Neuronal stem cell (in vitro differentiated cells): ENCODE measurements at places on chromosomes 12 and 14.

DNA sequence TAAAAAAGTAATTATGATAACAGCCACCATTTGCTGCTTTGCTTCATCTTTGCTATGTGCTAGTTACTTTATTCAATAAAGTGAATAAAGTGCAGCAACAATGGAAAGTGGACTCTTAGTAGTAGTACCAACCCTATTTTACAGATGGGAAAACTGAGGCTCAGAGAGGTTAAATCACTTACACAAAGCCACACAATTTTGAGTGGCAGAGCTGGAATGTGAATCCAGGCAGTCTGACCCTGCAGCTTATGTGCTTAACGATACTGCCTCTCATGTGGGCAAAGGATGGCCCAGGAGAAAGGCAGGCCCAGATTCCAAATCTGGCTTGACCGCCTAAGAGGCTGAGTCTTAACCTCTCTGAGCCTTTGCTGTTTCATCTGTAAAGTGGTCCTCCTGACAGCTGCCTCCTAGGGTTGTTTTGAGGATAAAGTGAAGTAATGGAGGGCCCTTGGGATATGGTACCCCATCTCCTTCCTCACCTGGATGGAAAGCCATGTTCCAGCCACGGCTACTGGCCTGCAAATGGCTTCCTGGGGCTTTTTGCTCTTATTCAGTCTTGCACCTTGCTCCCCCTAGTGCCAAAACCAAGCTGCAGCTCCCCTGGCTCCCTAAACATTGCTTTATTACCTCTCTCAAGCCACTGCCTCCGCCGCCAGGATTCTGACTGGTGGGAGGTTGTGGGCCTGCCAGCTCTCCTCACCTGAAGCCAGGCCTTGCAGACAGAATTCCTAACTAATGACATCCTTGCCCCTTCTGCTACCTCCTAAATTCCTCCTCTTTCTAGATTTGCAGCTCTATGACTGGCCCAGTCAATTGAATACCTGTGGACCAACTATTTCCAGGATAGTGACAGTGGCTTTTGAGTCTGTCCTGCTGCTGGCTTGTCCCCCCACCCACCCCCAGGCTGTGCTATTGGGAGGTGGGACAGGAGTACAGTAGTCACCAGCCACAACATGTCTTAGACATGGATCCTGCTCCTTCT lies 283.3 kb upstream of the PWP1 start:
- DNase-seq = peak; percentile 44

DNA sequence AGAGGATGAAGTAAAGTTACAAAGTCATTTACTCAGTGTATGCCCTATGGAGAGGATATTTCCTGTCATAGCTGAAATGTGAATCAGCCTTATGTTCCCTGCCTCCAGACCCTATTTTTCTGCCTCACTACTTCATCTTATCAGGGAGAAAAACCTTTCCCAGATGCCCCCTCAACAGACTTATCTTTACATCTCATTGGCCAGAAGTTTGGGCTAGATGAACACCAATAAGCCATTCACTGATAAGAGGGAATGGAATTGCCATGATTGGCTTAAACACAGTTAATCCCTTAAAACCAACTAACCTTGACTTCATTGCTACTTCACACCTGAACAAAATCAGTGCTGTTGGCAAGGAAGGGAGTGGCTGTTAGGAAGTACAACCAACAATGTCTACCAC lies 40.1 kb downstream of the CREBL2 start:
- no peak for DNase-seq

DNA sequence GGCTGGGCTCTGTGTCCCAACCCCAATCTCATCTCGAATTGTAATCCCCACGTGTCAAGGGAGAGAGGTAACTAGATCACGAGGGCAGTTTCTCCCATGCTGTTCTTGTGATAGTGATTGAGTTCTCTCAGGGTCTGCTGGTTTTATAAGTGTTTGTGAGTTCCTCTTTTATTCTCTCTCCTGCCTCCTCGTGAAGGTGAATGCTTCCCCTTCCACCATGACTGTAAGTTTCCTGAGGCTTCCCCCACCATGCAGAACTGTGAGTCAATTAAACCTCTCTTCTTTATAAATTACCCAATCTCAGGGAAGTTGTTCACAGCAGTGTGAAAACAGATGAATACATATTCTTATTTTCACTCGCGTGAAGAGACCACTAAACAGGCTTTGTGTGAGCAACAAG lies 148.2 kb downstream of the TMEM30B start:
- DNase-seq = no peak

GRCh38 chr14:55180434-55180833 lies 11.0 kb downstream of the DLGAP5 start:
- no peak for DNase-seq

DNA sequence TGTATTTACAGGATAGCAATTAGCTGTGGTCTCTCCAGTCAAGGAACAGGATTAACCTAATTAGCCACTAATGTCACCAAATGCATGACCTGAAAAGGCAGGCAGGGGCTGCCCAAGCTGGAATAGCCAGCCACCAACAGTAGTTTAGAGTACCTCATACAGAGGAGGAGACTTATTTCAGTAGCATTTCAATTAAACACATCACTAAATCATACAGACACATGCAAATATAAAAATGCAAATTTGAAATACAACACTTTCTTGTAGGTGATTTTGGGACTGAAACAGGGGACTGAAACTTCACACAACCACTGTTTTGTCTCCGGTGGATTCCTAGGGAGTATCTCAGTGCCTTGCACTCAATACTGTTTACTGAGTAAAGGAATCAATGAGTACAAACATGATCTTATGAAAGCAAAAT lies 636 bp upstream of the IFNG-AS1 start:
- peak; percentile 12 for DNase-seq

DNA sequence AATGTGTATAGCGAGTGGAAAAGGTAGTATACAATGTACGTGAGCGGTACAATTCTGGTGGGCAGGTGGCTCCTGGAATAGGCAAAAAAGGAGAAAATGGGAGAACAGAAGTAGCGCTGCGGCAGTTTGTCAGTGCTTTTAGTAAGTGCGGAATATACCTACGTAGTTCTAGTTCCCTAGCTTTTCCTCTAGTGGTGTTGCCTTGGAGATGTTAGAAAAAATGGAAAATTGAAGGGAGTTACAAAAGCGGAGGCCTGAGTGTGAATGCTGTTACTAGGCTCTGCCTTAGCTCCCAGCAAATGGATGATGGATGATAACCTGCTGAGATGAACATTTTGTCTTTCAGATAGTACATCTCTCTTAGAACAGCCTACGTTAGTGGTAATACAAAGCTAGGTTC lies 1.1 kb downstream of the TTC8 start:
- no peak for DNase-seq

- DNase-seq = no peak
Observed at GRCh38 chr12:102182635-102183034, 15.0 kb downstream of the PMCH start.

GRCh38 chr14:101851736-101852405 lies 90.4 kb downstream of the PPP2R5C start:
- no peak for DNase-seq

GRCh38 chr12:55816881-55817344 lies 611 bp downstream of the SARNP start:
- no peak for DNase-seq

GRCh38 chr12:77725611-77726010 lies 105.1 kb upstream of the NAV3 start:
- DNase-seq = no peak

DNA sequence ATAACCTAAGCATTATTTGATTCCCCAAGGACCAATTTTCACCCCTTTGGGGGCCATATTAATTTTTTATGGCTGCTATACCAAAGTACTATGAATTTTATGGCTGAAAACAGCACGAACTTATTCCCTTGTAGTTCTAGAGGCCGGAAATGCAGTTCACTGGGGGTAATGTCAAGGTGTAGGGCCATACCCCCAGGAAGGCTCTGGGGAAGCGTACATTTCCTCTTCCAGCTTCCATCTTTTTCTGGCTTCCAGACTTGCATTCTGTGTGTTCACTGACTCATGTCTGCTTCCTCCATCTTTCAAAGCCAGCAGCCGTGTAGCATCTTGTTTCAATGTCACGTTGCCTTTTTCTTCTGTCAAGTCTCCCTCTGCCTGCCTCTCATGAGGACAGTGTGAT lies 133.5 kb downstream of the BICD1 start:
- no peak for DNase-seq

DNA sequence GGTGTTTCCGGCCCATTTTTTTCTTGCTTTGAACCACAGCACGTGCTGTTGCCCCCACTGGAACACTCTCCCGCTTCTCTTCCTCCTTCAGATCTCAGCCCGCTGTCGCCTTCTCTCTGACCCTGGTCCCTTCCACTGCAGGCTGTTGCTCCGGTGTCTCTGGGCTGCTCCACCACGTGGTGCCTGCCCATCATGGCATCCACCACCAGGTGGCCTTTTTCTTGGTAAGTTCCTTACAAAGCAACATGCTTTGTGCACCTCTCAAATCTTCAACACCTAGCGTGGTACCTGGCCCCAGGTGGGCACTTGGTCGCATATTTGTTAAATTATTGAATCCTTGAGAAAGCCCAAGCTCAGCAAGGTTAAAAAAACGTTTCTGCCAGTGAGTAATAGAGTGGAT lies 19.1 kb downstream of the TUNAR start:
- no peak for DNase-seq

DNA sequence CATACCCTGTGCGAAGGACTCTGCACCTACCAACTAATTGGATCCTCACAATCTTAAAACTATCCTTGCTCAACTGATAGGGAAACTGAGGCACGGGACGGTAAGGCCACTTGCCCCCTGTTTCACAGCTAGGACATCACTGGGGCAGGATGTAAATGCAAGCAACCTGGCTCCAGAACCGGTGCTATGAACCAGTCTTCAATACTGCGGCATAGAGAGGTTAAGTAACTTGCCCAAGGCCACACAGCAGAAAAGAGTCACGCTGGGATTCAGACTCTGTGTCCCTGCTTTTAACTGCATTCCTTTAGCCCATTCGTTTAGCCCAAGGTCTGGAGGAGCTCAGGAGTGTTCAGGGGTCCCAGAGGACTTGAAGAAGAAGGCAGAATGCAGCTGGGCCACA lies 76.1 kb downstream of the NCOR2 start:
- no peak for DNase-seq

GRCh38 chr12:45509187-45509586 lies 220.3 kb upstream of the ARID2 start:
- no peak for DNase-seq

DNA sequence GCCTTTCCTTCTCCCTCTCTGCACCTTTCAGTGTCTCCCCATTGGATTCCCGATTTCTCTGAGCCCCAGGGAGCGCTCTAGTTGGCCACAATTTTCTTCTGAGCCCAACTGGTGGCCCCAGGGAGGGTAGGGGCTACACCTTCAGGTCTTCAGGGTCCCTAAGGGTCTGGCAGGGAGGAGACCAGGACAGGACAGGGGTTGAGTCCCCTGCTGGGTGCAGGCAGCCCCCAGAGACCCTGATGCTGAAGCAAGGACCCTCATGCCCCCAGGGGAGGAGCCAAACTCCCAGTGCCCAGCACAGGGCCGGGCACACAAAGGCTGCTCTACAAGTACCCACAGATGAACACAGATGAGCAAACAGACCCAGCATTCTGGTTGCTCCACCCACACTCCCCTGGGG lies 12.7 kb downstream of the FOXN4 start:
- DNase-seq = no peak

GRCh38 chr12:43964033-43964432 lies 128.2 kb downstream of the TMEM117 start:
- no peak for DNase-seq

- no peak for DNase-seq
Observed at GRCh38 chr14:99961826-99962518, 103.2 kb upstream of the EVL start.

GRCh38 chr12:128994856-128995255 lies 141.6 kb downstream of the GLT1D1 start:
- no peak for DNase-seq

GRCh38 chr12:46460682-46461210 lies 88.2 kb upstream of the SLC38A2 start:
- no peak for DNase-seq

- DNase-seq = no peak
Observed at GRCh38 chr12:7645395-7646177, 20.1 kb downstream of the APOBEC1 start.

DNA sequence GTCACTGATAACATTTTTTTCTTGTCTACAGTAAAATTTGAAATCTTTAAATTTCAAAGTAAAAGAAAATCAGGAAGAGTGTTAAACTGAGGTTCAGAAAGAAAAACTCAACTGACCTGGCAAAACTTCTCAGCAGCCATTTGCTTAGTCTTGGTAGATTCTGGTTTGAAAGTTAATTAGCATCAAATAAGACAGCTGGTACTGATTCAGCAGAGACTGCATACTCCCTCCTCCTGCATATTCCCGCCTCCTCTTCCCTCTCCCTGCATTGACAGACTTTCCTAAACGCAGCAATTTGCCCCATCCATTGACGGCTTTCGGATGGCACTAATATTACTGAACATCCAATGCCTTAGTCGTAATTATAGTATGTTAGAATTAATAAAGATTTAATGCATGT lies 520.8 kb downstream of the FLRT2 start:
- DNase-seq = no peak

DNA sequence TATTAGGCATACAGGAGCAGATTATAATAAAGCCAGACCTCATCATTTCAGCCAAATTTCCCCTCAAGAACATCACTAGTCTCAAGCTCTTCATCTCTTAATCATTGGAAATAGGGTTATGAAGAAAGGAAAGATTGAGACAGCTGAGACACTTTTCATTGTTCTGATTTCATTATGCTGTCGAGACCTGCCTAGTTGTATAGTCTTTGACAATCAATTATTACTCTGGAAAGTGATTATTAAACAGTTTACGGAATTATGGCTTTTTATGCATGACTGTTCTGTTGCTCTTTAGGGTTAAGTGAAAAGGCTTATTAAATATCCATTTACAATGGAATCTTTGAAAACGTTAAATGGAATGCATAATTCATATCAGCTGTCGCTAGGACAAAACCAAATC lies 48.3 kb downstream of the TTC6 start:
- no peak for DNase-seq

DNA sequence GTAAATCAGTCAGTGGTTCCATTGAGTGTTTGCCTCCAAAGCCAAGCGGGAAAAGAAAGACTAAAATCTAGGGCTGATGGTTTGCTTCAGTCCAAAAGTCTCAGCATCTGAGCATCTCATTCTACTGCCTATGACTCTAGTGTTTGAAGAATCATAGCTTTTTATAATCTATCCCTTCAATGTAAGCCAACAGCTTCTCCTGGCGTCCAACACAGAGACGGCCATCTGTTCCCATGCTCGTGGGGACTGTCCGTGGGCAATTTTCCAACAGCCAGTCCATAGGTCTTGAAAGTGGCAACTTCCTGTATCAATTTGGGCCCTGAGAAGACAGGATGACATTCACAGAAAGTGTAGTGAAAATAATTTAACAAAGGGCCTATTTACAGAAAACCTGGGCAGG lies 544.4 kb upstream of the TMEM132C start:
- no peak for DNase-seq

- no peak for DNase-seq
Observed at GRCh38 chr12:51390457-51390856, 749 bp downstream of the GALNT6 start.
